ENCODE measurements at places on chromosomes 5 and 9.
A peak's percentile ranks its signal among the peaks of the same experiment; 100 is the strongest.

DNA sequence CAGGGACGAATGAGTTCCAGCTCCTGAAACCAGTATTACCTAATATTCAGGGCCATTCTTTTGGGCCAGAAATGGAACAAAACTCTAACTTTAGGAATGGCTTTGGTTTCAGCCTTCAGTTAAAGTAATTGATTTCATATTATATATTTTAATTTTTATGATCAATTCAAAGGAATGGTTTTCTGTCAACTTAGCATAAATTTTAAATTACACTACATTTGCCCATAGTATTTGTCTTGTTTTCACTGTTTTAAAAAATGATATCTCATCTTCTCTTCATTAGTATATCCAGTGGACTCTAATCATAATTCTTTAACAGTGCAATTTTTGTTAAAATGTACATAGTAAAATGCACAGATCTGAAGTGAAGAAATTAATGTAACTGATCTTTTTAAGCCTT lies 1.9 kb upstream of the PCDHB16 start:
- DNase-seq, result no peak

- no peak for DNase-seq
Observed at GRCh38 chr5:6202149-6202967, 176.0 kb downstream of the MED10 start.

DNA sequence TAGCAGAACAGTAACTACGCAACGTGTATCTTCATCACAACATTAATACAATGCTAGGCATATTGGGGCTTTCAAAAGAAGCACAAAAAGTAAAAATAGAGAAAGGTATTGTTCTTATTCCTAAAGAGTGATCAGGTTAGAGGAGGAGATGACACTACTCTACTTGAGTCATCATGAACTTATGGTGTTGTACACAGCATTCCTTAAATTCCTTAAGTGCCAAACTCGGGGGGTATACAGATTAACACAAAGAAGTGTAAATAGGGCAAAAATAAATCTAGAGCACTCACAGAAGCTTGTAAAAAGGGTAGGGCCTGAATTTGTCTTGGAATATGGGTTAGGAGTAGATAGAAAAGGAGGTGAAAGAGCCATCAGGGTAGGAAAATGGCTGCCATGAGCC lies 308.0 kb upstream of the DAP start:
- no peak for DNase-seq

GRCh38 chr9:133581513-133582343 lies 27.5 kb downstream of the FAM163B start:
- no peak for DNase-seq

GRCh38 chr9:33158843-33159776 lies 8.0 kb downstream of the B4GALT1 start:
- no peak for DNase-seq

GRCh38 chr9:19232823-19233194 lies 2.3 kb downstream of the DENND4C start:
- DNase-seq, result no peak

DNA sequence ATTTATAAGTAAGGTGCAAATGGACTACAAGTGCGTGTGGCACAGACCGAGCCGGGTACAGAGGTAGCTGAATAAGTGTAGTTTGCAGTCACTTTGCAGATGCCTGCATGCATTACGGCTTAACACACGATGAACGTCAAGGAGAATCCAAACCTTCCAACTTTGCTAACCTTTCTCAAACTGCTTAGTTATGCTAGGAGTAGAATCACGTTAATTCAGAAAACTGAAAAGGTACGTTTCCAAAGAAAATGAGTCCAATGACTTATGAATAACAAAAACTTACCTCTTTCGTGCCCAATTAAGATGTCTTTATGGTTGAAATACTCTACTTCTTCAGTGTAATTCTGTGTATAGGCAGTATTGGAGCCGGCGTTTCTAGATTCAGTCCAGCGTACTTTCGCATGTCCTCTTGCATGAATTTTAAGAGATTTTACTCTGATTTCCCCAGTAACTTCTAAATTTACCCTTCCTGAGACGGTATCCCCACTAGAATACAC lies 539 bp downstream of the ARRDC3 start:
- no peak for DNase-seq

- DNase-seq, result no peak
Observed at GRCh38 chr5:19988457-19988856, 457 bp upstream of the CDH18 start.

DNA sequence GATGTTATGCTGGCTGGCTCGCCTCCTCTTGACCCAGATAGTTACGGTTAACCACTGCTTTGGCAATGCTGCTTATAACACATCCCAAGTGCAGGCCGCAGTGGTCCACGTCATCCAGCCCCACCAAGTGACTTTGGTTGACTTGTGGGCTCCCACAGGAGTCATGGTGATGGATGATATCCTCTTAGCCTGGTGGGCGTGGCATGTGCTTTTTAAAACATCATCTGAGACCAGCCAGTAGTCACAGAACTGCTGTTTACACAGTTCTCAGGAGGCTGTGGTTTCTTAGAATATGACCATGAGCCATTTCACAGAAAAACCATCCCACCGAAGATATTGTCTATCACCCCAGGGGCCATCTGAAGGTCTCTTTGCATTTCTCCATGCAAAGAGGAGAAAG lies 216.9 kb downstream of the SH3GL2 start:
- no peak for DNase-seq

DNA sequence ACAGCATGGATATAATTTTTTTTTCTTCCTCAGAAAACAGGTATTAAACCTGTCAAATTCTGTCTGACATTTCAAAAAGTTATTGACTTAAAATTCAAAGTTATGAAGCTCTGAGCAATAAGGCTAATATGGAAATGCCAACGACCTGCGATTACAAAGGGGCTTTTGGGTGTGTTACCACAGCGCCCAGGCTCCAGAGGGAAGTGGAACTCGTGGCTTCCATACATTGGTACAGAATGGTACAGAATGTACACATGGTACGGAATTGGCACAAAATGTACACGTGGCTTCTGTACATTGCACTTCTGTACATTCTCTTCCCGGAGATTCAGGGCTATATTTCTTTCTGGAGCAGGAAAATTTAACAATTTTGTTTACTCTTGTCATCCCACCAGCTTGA lies 225.1 kb upstream of the TBCA start:
- DNase-seq, result no peak

- no peak for DNase-seq
Observed at GRCh38 chr5:37182667-37183066, 66.5 kb downstream of the CPLANE1 start.

DNA sequence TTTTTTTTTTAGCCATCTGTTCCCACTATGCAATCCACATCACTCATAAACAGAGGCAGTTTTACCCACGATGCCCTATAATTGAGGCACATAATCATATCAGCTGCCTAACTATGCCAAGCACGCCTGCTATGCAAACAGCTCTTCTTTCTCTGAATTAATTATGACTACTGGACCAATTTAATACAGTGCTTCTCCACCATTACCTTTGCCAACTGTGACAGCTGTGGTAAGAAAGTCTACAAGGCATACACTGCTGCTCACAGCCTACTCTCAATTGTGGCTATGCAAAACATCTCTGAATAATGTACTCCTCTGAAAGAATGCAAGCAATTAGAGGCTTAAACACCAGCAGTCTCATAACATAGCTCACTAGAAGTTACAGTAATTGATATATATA lies 97.1 kb downstream of the DTWD2 start:
- DNase-seq, result no peak

GRCh38 chr9:130583271-130583670 lies 3.9 kb downstream of the FUBP3 start:
- DNase-seq, result no peak

GRCh38 chr5:99000876-99001275 lies 72.1 kb upstream of the CHD1 start:
- no peak for DNase-seq

GRCh38 chr5:27700526-27700925 lies 662.1 kb upstream of the CDH9 start:
- no peak for DNase-seq

- DNase-seq, result no peak
Observed at GRCh38 chr5:137148655-137149054, 350.5 kb downstream of the SPOCK1 start.

DNA sequence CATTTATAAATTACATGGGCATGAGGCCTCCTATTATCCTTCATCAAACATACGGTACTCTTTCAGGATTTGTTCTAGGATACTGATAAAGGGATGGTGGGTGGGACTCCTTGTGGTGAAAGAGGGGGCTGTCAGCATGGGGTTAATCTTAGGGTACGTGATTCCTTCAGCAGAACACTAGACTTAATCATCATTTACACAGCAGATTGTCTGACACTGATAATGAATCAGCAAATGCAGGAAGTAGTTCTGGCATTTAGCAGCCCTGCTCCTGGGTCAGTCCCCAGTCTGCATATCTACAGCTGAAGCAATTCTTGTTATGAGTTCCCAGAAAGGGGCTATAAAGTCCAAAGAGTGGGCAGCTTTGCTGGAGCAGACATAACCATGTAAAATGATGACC lies 384.6 kb downstream of the SPOCK1 start:
- no peak for DNase-seq

DNA sequence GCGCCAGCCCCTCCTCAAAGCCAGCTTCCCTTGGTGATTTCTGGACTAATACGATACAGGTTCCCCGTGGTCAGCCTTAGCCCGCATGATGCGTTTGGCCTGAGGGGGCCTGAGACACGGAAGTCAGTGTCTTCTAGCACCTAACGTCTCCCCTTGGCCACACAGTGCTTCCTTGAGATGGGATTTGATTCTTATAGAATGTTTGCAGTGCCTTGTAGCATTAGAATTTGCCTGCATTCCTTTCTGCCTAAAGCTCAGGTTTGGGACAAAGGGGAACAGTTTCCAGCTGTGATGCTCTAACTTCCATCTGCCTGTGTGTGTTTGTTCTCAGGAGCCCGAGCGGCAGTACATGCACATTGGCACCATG lies 34.4 kb downstream of the CFAP90 start:
- DNase-seq, result no peak

GRCh38 chr9:95444160-95444559 lies 72.6 kb downstream of the PTCH1 start:
- no peak for DNase-seq

- DNase-seq, result no peak
Observed at GRCh38 chr9:122944960-122945888, 4.4 kb downstream of the RABGAP1 start.

- DNase-seq, result no peak
Observed at GRCh38 chr5:119435436-119436132, 16.7 kb upstream of the HSD17B4 start.

DNA sequence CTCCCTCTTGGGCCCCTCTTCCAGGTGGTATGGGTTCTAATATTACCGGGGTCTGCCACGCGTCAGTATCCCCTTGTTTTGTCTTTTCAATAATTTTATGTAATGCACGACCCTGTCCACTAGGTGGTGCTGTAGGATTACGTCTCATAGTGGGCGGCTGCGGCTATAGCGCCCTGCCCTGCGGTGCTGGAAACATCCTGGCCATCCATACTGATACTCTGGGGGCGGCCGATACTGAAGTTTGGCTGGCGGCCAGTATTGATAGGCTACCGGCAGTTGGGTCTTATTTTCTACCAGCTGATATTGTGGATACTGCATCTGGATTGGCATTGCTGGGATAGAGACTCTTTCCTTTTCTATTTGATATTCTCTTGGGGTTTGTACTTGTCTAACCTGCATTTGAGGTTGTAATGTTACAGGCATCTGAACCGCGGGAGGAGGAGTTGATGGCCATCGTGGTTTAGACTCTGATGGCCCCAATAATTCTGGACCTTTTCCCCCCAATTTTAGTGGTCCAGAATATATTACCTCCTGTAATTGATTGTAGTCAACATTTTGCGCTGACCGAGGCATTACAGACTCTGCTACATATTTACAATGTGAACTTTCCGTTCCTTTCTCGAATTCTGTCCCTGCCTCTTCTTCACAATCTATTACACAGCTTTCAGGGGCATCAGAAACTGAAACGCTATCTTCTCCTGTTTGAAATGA lies 3.3 kb upstream of the TMEM141 start:
- DNase-seq, result no peak

- no peak for DNase-seq
Observed at GRCh38 chr5:127086589-127086988, 13.3 kb upstream of the C5orf63 start.

- no peak for DNase-seq
Observed at GRCh38 chr9:111902391-111903139, 6.0 kb downstream of the UGCG start.

GRCh38 chr5:131198625-131199024 lies 27.9 kb downstream of the LYRM7 start:
- no peak for DNase-seq

GRCh38 chr5:169161022-169161680 lies 139.8 kb downstream of the SLIT3 start:
- DNase-seq, result peak; percentile 74

DNA sequence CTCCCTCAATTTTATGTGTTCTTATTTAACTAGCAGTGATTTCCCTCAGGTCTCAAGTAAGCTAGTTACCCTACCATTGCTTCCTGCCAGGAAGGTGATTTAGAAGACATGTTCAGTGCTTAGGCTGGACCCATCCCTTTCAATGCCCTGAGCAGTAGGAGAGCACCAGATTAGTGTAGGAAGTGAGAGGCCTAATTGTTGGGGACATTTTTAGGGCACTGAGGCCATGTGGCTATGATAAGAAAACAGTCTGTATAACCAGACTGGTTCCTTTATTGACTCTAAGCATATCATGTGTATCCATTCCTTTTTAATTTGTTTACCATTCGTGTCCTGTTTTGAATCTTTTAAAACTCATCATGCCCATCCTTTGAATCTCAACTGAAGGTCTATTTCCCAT lies 312.3 kb upstream of the PRR16 start:
- no peak for DNase-seq

DNA sequence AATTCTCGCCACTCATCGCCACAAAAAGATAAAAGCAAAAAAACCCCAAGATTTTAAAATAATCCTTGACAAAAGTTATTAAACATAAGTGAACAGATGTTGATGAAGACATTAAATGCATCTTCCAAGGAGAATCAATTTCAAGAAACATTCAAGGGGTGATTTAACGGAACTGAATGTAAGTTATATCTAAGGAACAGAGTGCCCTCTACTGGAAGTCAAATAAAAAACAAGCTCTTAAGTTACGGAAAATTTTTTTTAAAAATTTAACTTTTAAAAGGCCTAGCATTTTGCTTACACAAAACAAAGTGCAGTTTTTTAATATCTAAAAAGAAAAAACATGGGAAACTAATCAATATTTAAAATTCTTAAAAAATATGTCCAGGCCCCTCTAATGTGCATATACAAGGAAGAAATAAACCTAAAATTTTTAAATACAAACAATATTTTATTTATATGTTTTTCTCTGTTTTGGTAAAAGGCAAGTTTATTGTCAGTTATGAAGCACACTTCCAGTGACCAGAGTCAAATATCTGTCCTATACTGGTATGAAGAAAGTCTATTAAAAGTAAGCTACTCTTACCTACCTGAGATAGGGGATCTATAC lies 28.0 kb downstream of the TEX10 start:
- no peak for DNase-seq
